ENCODE measurements at places on chromosomes 7 and 10.
A peak's percentile ranks its signal among the peaks of the same experiment; 100 is the strongest.

GRCh38 chr10:124539935-124540641 lies 78.5 kb downstream of the LHPP start:
- DNase-seq, result no peak

- no peak for DNase-seq
Measured at GRCh38 chr10:85888004-85888403, 478.6 kb downstream of the GRID1 start.

GRCh38 chr7:72405871-72406270 lies 6.3 kb downstream of the CALN1 start:
- DNase-seq, result no peak

DNA sequence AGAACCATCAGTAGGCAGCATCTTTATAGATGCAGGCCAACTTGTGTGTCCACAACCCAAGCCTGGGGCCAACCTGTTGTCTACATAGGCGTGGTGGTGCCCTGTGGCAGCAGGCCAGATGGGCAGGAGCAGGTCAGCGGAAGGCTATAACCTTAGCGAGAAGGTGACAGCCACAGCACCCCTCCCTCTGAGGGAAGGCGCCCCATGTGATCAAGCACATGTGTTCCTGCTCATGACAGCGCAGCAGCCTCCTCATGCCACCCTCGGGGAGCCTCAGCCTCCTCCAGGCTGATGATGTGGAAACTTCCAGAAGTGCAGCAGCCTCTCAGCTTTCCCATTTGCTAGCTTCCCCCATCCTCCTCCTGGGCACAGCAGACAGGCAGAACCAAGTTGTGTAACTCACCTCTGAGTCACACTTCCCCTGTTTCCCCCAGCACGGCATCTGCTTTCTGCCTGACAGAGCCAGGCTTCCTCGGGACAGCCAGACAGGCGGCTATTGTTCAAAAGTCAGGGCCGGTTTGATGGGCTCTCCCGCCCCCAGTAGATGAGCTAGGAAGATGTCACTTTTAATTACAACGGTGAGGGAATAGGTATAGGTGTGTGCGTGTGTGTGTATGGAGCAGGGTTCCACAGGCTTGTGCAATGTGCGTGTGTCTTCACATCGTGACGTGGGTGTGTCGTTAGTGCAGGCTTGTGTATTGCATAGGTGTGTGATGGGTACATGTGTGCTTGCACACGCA lies 312.0 kb upstream of the ZMIZ1 start:
- DNase-seq, result no peak

- DNase-seq, result peak; percentile 67
Measured at GRCh38 chr7:22110227-22110839, 164.6 kb upstream of the CDCA7L start.

- DNase-seq, result no peak
Measured at GRCh38 chr10:132211246-132211645, 24.5 kb downstream of the DPYSL4 start.

DNA sequence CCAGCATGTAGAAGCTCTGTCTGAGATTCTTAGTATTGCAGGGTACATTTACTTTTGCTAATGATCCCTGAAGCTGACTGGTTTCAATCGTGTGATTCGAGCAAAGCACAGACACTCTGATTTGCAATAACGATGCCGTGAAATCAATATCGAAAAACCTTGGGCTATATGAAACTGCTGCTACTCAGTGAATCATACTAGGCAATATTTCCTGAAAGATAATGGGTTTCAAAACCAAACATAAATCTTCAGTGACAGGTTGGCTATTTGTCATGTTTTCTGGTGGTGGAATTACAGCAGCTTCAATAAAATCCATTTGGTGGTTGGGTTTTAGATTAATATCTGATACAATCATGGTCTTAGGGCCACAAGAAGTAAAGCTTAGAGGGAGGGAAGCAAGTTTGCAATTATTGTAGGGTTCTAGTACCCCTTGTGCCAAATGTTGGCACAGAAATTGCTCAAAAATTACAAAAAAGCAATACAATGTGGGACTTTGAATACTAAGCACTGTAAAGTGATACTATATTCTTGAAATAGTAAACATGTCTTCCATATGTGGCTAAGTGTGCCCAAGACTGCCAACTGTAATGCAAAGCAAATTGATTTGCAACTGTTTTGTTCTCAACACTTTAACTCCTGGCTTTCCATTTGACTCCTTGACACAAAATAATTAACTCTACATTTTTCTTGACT lies 112.4 kb upstream of the JAZF1 start:
- no peak for DNase-seq

DNA sequence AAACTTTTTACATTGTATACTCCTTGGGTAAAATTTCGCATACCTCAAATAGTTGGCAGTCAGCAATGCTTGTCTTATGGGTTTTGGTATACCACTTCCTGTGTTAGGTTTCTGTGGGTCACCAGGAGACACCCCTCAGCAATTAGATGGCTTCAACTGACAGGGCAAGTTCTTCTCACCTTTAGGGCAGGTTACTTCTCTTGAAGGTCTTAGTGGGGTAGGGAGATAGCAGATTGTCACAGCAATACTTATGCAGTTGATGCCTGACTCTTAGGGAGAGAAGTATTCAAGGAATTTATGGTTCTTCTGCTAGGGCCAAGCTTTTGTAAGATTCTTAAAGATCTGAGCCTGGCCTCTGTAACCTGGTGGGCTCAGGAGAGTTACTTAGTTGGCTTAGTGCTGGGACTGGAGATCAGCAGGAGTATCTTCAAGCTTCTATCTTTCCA lies 42.9 kb downstream of the MKLN1 start:
- DNase-seq, result no peak

DNA sequence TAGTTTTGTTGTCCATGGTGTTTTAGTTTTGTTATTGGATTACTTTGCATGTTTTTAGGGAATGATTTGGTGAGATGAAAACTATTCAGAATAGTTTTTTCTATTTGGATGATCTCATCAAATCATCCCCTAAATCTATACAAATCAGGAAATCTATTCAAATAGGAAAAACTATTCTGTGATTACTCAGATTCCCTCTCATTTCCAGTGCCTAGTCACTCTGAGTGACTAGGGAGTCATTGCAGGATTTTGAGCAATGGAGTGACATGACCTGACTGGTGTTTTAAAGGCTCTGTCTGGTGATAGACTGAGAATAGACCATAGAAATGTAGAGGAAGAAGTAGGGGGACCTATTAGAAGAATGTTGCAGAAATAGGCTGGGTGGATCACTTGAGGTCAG lies 72.4 kb downstream of the TPST1 start:
- no peak for DNase-seq

DNA sequence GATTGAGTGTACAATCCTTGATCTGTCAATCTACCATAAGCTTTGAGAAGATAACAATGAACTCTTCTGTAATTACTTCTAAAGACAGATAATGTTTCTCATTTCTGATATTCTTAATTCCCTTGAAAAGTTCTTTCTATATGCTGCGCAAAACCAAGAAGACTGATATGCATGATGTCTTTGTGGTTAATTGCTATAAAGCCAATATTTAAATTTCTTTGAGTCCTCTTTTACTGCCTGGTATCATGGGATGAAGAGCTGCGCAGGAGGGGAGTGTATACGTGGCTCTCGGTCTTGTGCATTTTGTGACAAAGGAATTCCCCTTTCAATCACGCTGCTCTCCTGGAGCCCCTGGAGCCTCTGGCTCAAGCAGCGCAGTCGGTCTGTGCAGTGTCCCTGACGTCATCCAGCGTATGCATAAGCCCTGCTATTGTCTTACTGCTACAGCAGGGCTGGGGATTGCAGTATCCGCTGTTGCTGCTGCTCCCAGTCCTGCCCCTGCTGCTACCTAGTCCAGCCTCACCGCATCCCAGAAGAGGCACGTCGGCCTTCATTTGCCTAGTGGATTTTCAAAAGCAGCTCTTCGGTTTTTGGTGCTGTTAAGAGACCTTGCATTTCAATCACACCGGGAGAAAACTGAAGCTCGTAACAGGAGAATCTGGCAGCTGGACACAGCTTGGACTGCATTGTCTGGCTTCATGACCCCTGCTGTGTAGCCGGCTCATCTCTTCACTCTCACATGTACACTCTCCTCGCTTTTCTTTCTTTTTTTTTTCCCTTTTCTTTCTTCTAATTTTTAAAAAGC lies 66.7 kb downstream of the ST7 start:
- peak; percentile 84 for DNase-seq

GRCh38 chr10:71840177-71840957 lies 10.7 kb downstream of the PSAP start:
- peak; percentile 57 for DNase-seq

DNA sequence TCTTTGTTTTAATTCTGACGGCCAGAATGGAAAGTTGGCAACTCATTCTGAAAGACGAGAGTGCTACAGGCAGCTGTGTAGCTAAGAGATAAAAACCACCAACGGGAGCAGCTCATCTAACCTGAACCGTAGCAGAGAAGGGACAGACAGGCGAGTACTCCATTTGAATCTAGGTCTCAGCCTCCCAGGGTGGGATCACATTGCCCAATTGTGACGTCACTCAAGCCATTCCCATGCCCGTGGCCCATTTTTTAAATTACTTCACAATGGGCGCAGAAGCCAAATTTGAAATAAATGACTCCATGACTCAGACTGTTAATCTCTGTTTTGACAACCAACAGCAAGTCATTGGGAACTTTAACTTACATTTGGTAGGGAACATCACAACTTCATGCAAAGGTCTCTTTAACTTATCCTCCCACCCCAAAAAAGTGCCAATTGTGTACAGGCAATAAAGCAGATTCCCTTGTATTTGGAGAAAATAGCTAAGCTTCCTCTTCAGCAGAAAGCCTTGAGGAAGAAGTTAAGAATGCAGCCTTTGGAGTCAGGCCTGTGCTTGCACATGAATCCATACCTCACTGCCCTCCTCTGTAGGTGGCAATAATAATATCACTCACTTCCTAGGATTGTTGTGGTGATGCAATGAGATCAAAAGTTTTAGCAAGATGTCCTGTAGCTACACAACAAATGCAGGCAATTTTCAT lies 93.2 kb upstream of the KIF5B start:
- no peak for DNase-seq

DNA sequence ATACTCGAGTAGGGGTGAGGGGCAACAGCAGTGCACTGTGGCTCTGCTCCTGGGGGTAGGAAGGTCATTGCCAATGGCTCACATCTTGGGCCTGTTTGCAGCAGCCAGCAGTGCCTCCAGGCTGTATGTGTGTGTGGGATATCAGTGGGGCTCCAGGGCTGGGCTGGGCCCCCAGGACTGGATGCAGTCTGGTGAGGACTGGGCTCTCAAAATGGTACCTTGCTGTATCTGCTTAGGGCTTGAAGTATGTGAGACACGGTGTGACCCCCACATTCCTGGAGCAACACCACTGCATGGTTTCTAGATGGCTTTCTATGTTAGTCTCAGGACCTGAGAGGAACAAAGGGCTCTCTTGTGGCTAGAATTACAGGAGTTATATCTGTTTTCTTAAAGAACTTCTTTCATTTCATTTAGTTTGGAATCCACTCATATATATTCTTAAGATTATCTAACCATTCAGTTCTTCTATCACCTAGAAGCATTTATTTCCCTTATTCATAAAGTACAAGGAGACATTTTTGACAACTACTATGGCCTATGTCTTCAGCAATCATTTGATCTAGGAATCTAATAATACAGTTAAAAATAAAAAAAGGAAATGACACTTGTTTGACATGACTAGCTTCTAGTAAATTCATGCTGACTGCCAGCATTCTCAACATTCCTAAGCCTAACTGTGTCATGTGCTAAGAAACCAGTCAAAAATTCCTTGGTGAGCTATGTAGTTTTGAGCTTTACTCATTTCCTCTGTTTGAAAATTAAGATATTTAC lies 443.2 kb upstream of the SEMA3A start:
- no peak for DNase-seq

DNA sequence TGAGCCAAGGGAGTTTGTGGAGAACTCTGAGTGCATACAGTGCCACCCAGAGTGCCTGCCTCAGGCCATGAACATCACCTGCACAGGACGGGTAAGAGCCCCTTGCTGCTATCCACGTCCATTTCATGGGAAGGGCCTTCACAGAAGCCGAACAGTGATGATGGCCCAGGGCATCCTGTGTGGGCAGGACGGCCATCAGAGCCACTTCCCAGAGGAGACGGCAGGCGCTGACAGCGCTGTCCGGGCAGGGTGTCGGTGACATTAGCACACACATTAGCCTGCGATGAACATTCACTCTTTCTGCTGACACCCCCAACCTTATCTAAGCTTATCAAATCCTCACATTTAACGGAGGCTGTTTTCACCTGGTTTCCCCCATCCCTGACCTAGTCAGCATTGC lies 144.9 kb downstream of the EGFR start:
- no peak for DNase-seq

- DNase-seq, result no peak
Measured at GRCh38 chr7:147798001-147798400, 792.6 kb upstream of the C7orf33 start.

DNA sequence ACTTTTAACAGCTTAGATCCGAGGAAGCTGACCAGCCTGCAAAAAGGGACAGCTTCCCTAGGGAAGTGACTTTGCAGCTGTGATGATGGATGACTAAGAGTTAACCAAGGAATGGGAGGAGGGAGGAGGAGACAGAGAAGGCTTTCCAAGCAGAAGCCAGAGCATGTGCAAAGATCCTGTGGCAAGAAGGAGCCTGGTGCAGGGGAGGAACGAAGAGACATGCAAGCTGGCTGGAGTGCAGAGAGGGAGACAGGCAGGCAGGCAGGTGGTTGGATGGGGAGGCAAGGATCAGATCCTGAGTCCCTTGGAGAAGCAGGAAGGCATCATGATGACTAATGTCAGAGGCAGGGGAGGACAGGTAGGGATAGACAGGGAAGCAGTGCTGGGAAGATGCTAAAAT lies 148.8 kb downstream of the PFKFB3 start:
- no peak for DNase-seq

- no peak for DNase-seq
Measured at GRCh38 chr10:29240986-29241660, 47.7 kb upstream of the LYZL1 start.

- no peak for DNase-seq
Measured at GRCh38 chr10:132566892-132567291, 29.3 kb downstream of the INPP5A start.

- DNase-seq, result no peak
Measured at GRCh38 chr10:70661623-70662361, 10.5 kb upstream of the ADAMTS14 start.

GRCh38 chr10:42866115-42866995 lies 83.8 kb downstream of the BMS1 start:
- DNase-seq, result no peak
